ENCODE measurements at places on chromosomes 3 and 15.
A peak's percentile ranks its signal among the peaks of the same experiment; 100 is the strongest.

GRCh38 chr3:144141496-144141895, 169.9 kb downstream of the DIPK2A start:
- DNase-seq: no peak

DNA sequence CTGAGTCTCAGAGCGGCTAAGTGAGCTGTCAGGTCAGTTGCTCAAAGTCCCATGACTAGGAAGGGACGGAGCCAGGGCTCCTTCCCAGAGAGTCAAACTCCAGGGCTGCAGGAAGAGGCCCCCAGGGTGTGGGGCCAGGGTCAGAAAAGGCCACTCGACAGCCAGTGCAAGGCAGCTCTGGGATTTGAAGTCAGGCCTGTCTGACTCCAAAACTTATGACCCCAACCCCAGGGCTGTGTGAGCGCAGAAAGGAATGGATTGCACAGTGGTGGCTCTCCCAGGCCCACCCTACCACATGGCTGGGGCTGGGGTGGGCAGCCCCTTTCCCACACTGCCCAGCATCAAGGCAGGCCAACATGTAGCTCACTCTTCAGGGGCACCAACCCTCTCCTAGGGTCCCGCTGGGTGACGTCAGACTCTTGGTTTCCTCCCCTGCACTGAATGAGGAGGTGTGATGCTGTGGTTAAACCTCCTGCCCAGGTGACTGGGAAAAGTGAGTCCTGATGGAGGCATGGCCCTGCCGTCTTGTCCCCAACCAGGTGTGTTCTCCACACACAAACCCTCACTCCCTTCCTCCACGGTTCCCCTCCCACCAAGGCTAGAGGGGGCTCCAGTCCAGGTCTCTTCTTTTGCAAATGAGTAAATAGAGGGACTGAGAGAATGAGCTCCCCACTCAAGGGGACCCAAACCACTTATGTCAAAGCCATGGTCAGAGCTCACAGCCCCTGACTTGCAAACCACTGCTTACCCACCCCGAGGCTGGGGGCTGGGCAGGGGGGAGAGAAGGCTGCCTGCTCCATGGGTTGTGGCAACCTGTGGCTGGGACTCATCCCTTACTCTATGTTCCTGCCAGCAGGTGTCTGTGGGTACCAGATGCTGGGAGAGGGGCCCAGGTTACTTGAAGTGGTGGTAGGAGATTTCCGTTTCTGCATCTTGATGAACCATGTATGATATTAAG, 23.8 kb upstream of the CORO2B start:
- DNase-seq: no peak

GRCh38 chr15:69194025-69194827, 33.8 kb downstream of the GLCE start:
- no peak for DNase-seq

DNA sequence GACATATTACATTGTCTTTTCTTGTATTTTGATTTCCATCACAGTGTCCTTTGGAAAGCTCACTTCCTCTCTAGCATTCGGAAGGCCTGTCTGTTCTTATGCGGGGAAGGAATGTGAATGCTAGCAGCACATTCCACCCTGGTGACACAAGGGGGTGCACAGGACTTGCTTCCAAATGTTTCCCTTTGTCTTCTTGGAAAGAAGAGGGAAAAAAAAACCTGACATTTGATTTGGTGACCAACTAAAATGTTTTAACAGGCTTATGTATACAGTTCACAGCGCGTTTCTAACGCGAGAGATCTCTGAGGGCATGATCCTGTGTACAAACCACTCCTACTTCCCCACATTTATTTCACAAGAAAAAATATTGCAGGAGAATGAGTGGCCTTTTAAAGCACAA, 107.6 kb upstream of the FXR1 start:
- DNase-seq: no peak

GRCh38 chr15:73391128-73391872, 22.5 kb upstream of the HCN4 start:
- DNase-seq: no peak

DNA sequence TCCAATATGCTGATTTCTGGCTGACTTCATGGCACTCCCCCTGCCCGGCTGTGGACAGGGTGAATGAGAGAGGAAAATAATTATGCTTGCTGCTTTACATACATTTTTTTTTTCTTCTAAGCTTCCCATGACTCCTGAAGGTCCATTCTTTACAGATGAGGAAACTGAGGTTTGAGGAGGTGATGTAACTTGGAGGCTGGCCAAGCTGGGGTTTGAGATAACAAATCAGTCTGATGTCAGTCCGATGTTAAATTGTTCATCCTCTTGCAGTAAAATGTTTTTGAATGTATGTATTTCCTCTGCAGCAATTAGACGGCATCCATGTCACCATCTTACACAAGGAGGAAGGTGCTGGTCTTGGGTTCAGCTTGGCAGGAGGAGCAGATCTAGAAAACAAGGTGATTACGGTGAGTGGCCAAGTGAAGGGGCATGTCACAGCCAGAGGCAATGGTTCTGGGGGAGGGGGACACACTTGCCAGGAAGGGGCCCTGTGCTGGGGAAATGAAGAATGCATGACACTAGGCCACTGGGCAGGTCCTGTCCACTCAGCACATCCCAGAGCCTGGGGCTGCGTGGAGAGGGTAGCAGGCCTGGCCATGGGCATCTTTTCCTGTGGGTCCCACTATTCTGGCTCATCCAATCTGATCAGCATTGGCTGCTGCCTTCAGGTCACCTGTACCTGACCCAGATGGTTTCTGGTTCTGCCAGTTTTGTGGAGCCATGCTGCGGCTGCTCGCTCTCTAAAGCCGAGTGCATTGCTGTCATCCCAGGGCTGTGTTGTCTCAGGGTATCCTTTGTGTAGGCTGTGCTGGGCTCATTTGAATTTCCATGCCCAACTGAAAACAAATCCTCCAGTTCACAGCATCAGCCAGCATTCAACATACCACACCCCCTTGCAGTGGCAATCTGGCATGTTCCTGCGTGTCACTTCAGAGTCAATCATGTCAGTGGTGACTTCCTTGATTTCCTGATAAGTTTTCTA, 20.4 kb downstream of the STARD5 start:
- no peak for DNase-seq

GRCh38 chr15:62565634-62566026, 400.5 kb upstream of the C2CD4B start:
- no peak for DNase-seq

DNA sequence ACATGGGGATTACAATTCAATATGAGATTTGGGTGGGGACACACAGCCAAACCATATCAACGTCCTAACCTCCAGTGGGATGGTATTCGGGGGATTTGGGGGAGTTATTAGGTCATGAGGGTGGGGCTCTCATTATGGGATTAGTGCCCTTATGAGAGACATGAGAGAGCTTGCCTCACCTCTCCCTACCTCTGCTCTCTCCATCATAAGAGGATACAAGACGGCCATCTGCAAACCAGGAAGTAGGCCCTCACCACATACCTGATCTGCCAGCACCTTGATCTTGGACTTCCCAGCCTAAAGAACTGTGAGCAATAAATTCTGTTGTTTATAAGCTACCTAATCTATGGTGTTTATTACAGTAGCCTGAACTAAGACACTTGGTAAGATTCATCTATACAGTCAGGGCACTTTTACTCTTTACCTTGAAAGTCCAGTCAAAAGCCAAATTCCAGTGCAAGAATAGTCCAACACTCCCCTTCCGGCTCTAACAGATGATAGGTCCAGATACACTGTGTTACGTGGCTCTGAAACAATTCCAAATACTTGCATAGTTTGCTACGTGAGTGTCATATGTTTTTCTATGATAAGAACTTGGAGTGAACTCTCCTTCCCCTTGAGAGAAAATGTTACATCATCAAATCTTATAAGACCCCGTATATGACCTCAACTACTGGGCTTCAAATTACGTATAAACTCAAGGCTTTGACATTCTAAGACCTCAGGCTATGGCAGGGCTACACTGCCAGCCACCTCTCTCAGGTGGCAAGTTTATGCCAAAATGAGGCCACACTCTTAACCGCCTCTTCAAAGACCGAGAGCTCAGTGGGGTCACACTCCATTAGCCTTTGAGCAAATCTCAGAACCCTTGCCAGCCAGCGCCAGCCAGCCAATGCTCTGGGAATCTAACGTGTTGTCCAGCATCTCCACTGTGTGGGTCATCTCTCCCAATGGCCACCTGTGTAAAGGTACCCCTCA, 129.9 kb downstream of the XXYLT1 start:
- DNase-seq: no peak

DNA sequence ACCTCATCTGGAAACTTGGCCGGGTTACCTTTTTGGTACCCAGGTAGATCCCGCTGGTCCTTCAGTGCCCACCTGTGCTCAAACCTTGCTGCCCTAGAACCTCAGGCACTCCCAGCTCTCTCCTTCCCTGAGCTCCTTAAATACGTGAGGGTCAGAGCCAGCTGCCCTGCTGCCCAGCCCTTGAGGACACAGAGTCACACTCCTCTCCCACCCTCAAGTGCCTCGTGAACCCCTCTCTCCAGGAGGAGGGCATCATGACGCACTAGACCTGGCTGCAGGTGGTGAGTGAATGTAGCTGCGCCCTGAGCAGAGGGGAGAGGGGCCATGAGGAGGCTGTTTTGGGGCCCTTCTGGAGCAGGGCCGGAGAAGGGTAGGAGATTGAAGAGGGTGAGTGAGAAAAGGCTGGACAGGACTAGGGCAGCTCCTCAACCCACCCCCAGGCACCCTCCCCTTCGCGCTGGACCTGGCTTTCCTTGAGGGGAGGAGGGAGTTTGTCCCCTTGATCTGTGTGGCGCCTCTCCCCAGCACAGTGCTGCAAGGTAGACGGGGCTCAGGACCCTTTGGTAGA, 941 bp downstream of the SLC12A8 start:
- DNase-seq: no peak

GRCh38 chr3:103337179-103337845, 902.5 kb downstream of the ZPLD1 start:
- DNase-seq: no peak

- DNase-seq: no peak
These were observed 45.3 kb downstream of the PLS1 start for GRCh38 chr3:142641504-142641903.

GRCh38 chr15:78100886-78101285, 8.5 kb downstream of the SH2D7 start:
- DNase-seq: no peak

- DNase-seq: no peak
These were observed 92.4 kb downstream of the GPR156 start for GRCh38 chr3:120192579-120192978.

DNA sequence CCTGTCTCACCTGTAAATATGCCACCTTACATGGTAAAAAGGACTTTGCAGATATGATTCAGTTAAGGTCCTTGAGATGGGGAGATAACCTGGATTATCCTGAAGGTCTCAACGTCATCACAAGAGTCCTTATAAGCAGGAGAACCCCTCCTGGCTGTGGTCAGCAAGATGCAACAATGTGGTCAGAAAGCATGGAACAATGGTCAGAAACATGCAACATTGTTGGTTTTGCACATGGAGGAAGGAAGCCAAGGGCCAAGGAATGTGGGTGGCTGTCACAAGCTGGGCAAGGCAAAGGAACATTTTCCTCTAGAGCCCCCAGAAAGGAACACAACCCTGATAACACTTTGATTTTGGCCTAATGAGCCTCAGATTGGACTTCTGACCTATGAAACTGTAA, 9.4 kb upstream of the SUMF1 start:
- DNase-seq: no peak

DNA sequence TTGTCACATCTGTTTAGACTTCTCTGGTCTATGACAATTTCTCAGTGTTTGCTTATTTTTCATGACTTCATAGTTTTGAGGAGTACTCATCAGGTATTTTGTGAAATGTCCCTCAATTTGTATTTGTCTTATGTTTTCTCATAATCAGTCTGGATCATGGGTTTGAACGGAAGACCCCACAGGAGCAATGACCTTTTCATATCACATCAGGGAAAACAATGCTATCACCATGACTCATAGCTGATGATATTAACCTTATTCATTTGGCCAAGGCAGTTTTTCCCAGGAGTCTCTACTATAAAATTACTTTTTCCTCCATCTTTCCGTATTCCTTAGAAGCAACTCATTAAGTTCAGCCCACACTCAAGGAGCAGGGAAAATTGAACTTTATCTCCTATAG, 32.7 kb downstream of the AADACL2 start:
- DNase-seq: no peak

DNA sequence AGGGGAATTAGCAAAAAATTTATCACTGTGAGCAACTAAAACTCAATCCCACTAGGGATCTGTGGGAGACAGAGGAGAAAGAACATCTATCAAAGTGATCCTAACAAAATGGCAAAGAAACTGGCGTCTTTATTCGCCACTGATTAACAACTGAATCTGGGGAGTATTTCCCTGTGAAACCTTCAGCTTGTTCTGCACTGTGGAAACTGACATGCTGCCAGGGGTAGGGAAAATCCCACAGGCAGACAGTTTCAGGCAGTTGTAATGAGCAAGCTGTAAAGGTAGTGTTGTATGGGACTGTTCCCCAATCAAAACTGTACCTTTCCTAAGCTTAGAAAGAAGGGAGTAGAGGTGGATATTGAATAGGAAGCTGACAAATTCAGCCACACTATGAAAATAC, 611.7 kb downstream of the VGLL3 start:
- DNase-seq: no peak

GRCh38 chr15:49556437-49556836, 64.2 kb downstream of the FAM227B start:
- DNase-seq: no peak

- DNase-seq: peak; percentile 69
These were observed 365.5 kb downstream of the SHQ1 start for GRCh38 chr3:72482589-72483321.

- DNase-seq: no peak
These were observed 76.5 kb downstream of the HMG20A start for GRCh38 chr15:77497110-77497737.

DNA sequence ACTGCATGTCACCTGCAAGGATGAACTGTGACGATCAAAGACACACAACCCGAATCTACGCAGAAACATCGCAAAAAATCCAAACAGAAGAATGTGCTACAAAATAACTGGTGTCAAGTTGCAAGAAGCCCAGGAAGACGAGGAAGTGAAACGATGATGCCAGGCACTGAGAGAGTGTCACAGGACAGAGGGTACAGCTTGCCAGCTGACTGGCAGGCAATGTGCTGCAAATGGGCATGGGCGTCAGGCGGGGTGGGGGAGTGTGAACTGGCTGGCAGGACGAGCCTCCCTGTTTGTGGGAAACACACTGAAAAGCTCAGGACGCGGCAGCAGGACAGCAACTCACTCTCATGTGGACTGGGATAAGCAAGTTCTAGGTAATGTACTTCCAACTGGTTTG, 28.9 kb upstream of the OCA2 start:
- no peak for DNase-seq

- no peak for DNase-seq
These were observed 256.4 kb upstream of the TGFBR2 start for GRCh38 chr3:30350011-30350410.

GRCh38 chr15:95324656-95325055, 1005.8 kb upstream of the NR2F2 start:
- no peak for DNase-seq

DNA sequence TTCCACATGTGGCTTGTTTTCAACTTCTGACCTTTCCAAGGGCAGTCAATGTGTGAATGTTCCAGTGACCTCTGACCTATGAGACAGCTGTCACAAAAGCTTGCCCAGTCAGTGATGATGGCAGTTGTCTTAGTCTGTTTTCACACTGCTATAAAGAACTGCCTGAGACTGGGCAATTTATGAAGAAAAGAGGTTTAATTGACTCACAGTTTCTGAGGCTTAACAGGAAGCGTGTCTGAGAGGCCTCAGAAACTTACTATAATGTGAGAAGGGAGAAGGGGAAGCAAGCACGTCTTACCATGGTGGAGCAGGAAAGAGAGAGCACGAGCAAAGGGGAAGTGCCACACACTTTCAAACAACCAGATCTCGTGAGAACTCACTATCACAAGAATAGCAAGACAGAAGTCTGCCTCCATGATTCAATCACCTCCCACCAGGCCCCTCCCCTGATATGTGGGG, 95.6 kb downstream of the ECT2 start:
- DNase-seq: no peak

- DNase-seq: peak; percentile 74
These were observed 171.6 kb downstream of the SV2B start for GRCh38 chr15:91271565-91272153.
